ENCODE measurements at places on chromosomes 11 and 22.

- DNase-seq: no peak
Observed at GRCh38 chr11:65593518-65594414, 1.8 kb downstream of the KCNK7 start.

GRCh38 chr11:111774955-111775710 lies 8.9 kb upstream of the PPP2R1B start:
- DNase-seq: no peak

- DNase-seq: no peak
Observed at GRCh38 chr11:61102667-61103571, 630 bp downstream of the CD5 start.

DNA sequence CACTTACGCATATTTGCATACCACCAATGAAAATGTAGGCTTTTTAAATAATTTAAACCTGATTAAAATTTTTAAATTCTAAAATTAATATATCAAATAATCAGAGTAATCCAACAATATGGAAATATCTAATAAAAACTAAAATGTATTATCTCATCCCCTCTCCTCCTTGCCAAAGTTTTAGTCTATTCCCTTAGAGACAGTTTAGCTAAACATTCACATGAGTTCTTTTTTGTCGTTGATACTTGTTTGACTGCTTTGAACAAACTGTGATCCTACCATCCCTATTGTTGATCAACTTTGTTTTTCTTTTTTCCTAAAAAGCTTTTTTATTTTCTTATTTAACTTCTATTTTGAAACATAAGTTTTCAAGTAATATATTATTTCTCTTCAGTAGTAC lies 81.4 kb upstream of the PARVA start:
- no peak for DNase-seq

GRCh38 chr11:105298174-105298573 lies 158.6 kb upstream of the CARD18 start:
- no peak for DNase-seq

DNA sequence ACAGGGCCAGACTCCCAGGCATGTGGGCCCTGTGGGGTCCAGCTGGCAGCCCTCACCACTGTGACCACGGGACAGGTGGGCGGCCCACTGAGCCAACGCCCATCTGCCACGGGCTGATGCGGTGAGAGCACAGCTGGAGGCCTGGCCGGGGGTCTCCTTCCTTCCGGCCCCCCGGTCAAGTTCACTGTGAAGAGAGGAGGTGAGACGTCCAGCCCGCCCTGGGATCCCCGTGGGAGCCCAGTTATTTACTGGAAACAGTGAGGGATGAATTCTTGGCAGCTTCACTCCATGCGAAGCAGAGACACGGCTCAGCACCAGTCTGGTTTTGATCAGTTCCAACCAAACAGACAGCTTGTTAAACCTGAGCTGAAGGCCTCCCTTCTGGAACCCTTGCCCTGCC lies 38.7 kb downstream of the WNT11 start:
- no peak for DNase-seq

GRCh38 chr11:64787526-64788320 lies 9.4 kb upstream of the SF1 start:
- DNase-seq: no peak

DNA sequence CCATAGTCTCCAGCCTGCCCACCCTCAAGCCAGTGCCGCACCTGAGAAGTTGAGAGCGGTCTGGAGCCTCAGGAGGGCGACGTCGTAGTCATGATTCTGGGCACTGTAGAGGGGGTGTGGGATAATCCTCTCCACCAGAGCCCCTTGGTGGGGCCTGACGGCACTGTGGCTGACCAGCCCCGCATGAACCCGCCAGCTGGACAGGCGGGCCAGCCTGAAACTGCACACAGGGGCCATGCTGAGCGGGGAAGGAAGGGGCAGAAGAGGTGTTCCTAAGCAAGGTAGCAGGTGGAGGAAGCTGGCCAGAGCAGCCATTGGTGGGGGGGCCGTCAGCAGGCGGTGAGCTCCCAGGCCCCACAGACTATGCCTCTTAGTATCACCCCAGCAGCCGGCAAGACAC lies 13.1 kb downstream of the TMPRSS5 start:
- DNase-seq: no peak

DNA sequence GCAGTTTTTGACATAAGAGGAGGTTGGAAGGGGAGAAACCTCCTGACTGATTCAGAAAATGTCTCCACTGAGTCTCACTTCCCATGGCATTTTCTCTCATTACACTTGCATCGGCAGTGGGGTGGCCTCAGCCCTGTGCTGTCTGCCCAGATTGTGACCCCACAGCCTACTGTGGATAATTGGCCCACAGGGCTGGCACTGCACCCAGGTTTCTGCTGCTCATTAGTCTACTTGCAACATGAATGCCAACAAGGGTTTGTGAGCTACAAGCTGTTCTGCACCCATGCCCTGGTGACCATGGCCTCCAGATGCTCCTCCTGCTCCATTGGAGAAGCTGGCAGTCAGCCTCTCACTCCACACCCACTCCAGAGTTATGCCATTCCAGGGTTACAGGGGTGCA lies 296.0 kb downstream of the CTTN start:
- DNase-seq: no peak

GRCh38 chr11:94672636-94673035 lies 95.5 kb upstream of the AMOTL1 start:
- no peak for DNase-seq

DNA sequence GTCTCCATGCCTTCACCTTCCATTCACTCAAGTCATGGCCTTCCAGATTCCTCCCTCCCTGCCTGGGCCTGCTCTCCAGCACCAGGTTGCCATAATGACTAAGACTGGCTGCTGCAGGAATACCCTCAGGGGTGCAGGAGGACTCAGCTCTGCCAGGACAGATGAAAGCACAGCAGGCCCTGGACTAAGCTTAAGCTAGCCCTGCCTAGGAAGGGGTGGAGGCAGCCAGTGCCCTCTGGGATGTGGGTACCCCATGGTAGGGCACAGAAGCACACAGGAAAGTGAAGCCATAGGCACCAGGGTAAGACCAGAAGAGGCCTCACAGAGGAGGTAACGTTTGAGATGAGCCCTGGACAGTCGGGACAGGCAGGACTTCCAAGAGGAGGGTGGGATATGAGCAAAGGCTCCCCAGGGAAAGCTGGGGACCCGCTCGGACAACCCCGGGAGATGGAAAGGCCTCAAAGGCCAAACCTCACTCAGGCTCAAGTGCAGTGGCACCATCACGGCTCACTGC lies 3.0 kb upstream of the RIN1 start:
- DNase-seq: no peak

- DNase-seq: no peak
Observed at GRCh38 chr11:10503221-10503620, 37.8 kb downstream of the RNF141 start.

DNA sequence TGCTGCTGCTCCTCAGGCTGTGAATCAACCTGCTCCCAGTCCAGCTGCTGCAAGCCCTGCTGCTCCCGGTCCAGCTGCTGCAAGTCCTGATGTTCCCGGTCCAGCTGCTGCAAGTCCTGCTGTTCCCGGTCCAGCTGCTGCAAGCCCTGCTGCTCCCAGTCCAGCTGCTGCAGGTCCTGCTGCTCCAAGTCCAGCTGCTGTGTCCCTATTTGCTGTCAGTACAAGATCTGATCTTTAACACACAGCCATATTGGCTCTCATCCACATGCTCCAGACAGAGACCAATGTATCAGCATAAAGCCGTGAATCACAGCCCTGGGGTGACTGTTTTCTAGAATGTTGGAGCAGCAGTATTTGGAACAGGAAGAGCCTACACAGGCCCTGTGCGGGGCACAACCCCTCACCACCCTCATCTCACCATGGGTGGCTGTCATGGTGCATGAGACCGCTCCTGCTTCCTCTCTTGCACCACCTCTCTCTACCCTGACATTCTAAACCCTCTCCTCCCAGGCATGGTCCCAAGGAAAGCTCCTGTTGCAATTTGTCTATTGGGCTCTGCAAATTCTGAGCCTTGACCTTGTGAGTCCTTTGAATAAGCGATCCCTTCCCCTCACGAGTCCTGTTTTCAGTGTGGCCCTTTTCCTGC lies 3.5 kb downstream of the KRTAP5-10 start:
- DNase-seq: no peak

GRCh38 chr22:29860006-29860766 lies 22.1 kb upstream of the ASCC2 start:
- DNase-seq: no peak

DNA sequence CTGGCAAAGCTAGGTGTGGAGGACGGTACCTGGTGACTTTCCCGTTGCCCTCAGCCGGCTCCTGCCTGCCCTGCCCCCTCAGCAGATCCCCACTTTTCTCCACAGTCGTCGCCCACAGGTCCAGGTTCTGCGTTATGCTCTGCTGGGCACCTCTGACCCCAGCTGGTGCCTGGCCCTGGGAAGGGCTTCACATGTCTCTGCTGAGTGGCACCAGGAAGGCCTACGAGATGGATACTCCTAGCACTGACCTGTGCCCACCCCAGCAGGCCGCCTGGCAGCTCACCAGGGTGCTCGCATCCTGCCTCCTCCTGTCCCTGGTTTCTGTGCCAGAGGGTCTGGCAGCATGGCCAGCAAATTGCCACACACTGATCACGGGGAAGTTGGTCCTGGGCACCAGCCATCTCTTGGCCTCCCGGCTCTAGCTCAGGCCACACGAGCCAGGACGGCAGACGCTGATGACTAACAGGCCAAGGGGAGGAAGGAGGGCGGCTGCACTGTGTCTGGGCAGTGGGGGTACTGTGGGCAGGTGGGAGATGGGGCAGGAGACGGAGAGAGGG lies 13.8 kb downstream of the CARS1 start:
- DNase-seq: no peak

DNA sequence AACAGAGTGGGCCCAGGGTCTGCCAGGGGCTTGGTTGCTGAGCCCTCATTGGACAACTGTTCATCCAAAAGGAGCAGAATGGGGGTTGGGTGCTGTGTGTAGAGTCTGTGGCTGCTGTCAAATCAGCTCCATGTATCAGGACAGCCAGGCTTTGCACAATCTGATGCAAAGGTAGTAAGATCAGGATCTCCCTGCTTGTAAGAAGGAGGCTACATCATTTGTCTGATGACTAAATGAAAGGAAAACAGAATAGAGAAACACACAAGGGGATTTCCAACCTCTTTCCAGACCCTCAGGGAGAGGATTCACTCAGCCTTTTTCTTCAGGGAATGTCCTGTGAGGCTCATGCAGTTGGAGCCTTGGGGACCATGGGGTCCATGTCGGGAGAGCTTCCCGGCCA lies 7.2 kb downstream of the MICAL2 start:
- DNase-seq: no peak

DNA sequence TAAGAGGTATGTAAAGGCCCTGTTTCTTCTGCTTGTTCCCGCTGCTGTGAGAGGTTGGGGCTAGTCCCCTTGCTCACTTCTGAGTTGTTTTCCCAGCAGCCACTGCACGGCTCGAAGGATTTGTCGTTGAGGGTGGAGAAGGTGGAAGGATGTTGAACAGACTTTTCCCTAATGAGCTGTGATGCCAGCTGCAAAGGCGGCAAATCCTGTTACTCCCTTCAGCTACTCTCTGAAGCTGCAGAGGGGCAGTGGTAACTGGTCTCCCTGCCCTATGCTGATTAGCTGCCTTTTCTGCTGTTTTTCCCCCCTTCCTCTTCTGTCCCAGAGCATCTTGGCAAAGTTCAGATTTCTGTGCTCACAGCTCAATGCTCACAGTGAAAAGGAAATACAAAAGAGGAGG lies 90.4 kb upstream of the SLC25A18 start:
- no peak for DNase-seq

GRCh38 chr11:79022265-79022664 lies 418.6 kb downstream of the TENM4 start:
- no peak for DNase-seq

GRCh38 chr11:45736424-45736823 lies 68.5 kb upstream of the SLC35C1 start:
- no peak for DNase-seq

- DNase-seq: no peak
Observed at GRCh38 chr11:31819621-31820437, 8.7 kb upstream of the PAX6 start.

DNA sequence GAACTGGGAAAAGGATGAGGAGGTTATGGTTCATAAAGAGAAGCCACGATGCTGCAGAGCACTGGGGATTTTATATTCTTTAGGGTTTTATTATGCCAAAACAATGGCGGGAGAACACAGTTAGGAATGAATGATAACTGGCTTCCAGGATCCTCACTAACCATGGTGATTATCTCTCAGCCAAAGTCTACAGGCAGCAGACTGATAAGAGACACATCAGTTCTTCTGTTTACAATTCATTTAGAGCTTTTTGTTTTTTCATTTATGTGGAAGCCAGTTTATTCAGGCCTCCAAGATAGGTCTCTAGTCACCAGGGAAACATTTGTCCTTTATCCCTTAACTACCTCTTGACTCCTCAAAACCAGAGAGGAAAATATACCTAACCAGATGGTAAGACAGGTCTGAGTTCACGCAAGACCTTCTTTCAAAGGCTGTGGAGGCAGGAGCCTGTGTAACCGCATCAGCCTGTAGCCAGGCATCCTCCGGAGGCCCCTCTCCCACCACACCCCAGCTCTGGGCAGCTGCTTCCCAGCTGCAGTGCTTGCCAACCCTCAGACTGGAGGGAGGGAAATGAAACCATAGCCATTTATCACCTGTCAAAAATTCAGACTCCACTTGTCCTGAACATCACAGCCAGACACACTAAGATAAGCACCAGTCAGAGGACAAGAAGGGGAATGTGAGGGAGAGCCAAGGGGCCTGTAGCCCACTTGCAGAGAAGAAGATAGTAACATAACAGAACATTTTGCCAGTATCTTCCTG lies 57.2 kb upstream of the FAM181B start:
- no peak for DNase-seq

DNA sequence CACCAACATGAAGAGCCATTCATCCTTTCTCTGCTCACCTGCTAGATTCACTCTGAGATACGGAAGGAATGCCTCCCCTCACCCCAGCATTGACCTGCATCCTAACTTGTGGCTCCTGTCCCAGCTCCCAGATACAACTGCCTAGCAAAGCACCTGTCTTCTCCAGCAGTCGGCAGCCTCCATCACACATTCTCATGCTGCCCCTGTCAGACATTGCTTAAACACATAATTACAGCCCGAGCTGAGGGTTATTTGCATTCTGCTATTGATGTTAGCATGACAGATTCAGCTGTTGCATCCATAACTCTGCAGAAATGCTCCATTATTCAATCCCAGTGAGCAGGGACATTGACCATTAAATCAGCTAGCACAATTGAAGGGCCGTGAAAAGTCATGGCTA lies 184.4 kb upstream of the NARS2 start:
- no peak for DNase-seq

DNA sequence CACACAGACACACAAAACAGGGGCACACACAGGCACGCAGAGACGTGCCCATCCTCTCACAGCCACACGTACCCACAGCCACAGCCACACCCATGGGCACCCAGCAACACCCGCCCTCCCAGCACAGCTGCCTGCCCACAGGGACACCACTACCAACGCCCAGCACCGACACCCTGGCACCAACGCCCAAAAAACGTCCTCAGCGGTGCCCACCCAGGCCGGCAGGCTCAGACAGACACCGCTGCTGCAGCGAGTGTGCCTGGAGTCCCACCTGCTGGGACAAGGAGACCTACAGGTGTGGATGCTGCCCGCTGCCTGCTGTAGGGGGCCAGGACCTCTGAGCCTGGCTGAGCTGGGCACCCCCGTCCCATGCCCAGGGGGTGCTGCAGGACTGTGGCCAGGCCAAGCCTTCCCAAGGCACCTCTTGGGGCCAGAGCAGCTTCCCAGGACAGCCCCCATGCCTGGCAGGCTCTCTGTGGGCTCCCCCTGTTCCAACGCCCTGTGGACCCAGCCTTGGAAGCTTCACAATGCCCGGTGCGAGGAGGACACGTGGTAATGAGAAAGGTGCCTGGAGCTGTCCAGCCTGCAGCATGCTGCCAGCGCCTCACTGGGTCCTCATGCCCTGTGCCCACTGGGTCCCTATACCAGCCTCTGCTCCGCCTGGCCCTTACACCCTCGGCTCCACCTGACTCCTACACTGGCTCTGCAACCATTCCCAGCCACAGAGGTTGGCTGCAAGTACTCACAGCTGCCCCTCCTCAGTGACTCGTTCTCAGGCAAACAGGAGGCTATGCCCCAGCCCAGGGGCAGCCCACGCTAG lies 45.8 kb upstream of the TH start:
- no peak for DNase-seq
